ENCODE measurements at places on chromosomes 1 and 21. TPM values are rescaled to one million over a fixed set of nuclear protein-coding genes. Genes with fewer than 3 reads are reported as not detected.

GRCh38 chr1:175277783-175278733 lies 85.5 kb upstream of the KIAA0040 start:
- no peak overlapping the region for H3K27ac ChIP-seq
- no peak for DNase-seq
- no peaks in the 10 kb centered on the region for H3K36me3 ChIP-seq
- H3K4me3 ChIP-seq = no peak overlapping the region
- no peaks in the 10 kb centered on the region for H3K27me3 ChIP-seq
- no peaks in the 10 kb centered on the region for H3K4me1 ChIP-seq

GRCh38 chr21:46120301-46121285 lies 22.7 kb downstream of the COL6A2 start:
- H3K4me1 ChIP-seq = no peaks in the 10 kb centered on the region
- H3K4me3 ChIP-seq = no peak overlapping the region
- H3K27ac ChIP-seq = no peak overlapping the region
- no peak for DNase-seq
- no peaks in the 10 kb centered on the region for H3K27me3 ChIP-seq
- no peaks in the 10 kb centered on the region for H3K36me3 ChIP-seq

- no peak overlapping the region for H3K27ac ChIP-seq
- H3K27me3 ChIP-seq = no peaks in the 10 kb centered on the region
- H3K36me3 ChIP-seq = no peaks in the 10 kb centered on the region
- H3K4me1 ChIP-seq = no peaks in the 10 kb centered on the region
- H3K4me3 ChIP-seq = no peak overlapping the region
- peak; percentile 20 for DNase-seq
These were observed 42.3 kb downstream of the MAN1C1 start for GRCh38 chr1:25658791-25659431.

The MROH7 gene
- total RNA-seq = 2.8 TPM

The PAFAH2 gene
- total RNA-seq = 10.2 TPM

Data from liver (tissue), 10 donors.